ENCODE measurements at places on chromosomes 7 and 10. TPM values are rescaled to one million over a fixed set of nuclear protein-coding genes. Genes with fewer than 3 reads are reported as not detected.

DNA sequence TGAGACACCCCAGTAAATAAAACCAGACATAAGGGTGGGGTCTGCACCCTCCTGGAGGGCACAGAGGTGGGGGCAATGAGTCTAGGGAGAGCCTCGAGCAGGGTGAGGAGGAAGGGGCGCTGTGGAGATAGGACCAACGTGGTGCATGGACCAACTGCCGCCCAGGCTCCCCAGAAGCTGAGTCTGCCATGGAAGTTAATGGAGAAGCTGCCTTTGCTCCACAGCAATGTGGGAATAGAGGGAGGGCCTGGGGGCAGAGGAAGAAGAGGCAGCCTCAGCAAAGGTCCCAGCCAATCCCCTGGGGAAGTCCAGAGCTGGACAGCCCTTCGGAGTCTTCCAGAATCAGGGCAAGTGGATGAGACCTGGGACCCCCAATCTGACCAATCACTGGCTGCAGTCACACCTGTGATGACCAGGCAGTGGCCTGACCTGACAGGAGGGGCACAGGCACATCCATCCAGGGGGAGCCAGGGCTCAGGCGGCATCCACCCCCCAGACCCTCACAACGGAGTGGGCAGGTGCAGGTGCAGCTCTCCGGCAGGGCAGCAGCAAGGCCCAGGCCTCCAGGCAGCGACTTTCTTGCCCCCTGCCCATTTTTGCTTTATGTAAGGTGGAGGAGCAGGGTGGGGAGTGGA is 242.2 kb upstream of the PPP2R2D start:
- no peak for DNase-seq

- DNase-seq, result no peak
These were observed 55.6 kb downstream of the NRF1 start for GRCh38 chr7:129667116-129667515.

DNA sequence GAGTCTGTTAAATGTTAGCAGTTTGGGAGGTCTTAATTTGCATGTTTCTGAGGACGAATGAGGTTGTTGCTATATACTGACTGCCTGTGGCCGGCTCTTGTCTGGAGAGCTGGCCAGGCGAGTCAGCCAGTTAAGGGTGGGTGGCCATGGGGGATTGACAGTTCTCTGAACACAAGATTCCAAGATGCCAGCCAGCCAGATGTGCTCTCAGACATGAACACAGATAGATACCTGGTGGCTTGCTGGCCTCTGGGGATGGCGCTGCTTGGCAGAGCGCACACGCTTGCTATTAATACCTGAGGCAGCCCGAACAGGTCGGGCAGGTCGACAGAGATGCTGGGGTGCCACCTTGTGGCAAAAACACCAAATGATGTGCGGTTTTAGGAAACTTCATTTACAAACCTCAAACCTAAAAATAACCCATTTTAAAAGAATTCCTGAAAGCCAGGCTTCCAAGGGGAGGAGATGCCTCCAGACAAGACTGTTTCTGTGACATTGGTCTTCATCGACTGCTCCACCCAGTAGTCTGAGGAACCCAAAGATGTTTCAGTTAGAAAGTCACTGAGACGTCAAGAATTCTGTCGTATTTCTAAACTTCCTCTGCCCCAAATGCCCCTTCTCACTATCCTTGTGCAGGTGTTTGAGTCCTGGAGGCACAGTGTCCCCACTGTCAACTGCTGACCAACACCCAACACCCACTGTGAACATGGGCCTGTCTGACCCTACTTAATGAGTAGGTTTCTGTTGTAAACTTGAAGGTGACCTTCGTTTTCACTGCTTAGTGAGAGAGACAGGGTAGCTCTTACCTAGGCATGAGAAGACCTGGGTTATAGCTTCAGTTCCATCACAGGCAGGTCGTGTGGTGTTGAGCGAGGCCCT is 123.4 kb downstream of the NT5C2 start:
- DNase-seq, result no peak

GRCh38 chr10:74153676-74154075 is 2.7 kb downstream of the ADK start:
- no peak for DNase-seq

GRCh38 chr7:11533229-11533820 is 298.7 kb downstream of the THSD7A start:
- DNase-seq, result no peak

- DNase-seq, result peak; percentile 11
These were observed 39.1 kb downstream of the VOPP1 start for GRCh38 chr7:55533050-55533728.

DNA sequence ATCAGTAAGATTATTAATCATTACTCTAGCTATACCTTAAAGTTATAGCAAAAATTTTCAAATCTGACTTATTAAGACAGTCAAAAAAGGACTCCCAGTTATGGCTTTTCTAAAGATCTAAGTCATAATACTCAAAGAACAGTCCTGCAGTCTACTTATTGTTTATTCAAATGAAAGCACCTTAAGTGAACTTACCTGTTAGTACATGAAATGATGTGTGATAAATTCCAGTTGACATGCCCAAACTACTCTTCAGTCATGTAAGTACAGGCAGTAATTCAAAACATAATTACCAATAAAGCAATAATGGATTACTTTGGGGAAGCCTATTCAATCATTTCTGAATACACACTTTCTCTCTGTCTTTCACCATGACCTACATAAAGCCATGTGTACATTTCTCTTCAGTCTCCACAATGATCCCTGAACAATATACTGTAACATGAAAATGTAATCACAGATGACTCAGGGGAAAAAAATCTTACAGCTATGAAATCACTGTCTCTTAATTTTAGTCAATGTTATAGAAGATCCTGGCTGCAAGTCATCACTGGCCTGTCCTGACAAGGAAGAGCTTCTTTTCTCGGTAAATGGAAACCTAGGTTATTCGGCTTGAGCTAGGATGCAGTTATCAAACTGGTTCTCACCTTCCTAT is 420.7 kb upstream of the LRRTM3 start:
- no peak for DNase-seq

- DNase-seq, result no peak
These were observed 197.7 kb downstream of the TCERG1L start for GRCh38 chr10:131113709-131114291.

DNA sequence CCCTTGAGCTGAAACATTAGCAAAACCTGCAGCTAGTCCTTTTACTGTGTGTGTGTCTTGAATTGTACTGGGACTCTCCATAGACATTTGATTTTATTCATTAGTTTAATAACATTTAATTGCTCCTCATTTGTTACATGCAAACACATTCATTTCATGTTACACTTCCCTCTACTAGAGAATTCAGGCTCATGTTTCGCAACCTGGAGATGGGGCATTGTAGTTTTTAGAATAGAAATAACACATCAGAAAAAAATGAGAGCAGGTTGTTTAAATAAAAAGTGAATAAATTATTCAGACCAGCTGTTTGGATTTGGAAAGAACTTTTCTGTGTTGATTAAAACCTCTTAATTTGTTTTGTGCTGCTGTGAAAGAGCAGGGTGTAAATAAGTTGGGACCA is 243.9 kb downstream of the ETV1 start:
- no peak for DNase-seq

GRCh38 chr10:71747039-71747531 is 26.2 kb downstream of the VSIR start:
- DNase-seq, result no peak

DNA sequence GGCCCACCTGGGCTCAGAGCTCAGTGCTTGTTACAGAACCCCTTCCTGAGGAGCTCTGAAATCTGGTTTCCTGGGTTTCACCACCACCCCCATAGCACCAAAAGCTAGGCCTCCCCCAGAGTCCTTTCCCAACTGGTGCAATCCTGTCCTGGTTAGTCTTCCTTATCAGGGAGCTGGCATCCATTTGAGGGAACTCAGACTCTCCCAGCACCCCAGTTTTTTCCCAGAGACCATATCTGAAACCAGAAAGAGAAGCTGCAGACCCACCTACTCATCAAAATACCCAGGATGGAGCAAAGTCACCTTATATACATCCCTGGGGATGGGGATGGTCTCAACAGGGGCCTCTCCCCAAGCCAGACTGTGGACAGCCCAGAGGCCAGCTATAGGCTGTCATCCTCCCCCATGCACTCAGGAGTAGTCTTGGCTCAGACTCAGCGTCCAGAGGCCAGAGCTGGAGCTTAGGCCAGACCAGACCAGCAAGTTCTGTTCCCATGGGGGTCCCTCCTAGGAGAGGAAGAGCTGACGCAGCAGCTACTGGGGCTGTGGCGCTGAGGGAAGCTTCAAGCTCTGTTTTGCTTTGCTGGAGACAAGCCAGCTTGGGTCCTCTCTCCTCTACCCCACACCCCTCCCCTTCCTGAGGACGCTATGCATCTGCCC is 3.0 kb downstream of the TBATA start:
- DNase-seq, result no peak

DNA sequence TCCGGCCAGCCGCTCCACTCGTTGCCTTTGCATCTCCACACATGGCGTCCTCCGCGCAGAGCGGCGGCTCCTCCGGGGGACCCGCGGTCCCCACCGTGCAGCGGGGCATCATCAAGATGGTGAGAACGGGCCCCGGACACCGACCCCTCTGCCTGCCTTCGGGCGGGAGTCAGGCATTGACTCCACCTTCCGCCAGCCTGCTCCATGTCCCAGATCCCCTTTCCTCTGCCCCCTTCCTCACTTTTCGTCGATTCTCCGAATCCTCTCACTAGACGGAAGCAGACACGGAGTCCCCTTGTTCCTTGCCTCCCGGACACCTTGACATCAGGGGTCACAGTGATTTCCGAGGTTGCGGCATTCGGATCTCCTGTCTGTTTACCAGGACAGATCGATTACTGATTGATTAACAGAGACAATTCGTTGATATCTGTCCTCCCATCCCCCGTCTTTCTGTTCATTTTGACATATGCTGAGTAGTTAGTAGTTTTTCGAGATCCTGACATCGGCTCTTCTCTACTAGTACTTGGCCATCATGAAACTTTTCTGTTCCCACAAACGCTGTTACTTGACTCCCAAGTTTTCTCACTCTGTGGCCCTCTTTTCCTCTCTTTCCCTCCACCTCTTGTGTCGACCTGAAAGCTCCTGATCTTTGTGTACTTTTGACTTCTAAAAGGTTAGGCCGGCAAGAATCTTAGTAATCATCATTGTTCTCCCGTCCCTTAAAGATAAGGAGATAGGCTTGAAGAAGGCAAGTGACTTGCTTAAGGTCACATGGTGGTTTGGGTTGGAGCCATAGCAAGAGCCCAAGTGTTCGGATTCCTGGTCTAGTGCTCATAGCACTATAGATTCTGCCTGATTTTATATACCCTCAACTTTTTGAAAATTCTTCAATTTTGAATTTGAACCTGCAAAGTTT is 597 bp downstream of the SND1 start:
- DNase-seq, result no peak

Gene METTL27
- not detected for total RNA-seq

Gene OAT
- 223 TPM for total RNA-seq

Gene GARIN1A
- total RNA-seq, result 0.02 TPM

Gene NKX2-3
- not detected for total RNA-seq

Gene OPN4
- total RNA-seq, result not detected

Gene AGMO
- total RNA-seq, result not detected

Gene CYP26C1
- not detected for total RNA-seq

Gene MACC1
- not detected for total RNA-seq

Gene CTAGE6
- total RNA-seq, result not detected
